Fibroblast of skin of left quadriceps (primary cell): ENCODE measurements at places on chromosomes 1 and 21.
A peak's percentile ranks its signal among the peaks of the same experiment; 100 is the strongest.

DNA sequence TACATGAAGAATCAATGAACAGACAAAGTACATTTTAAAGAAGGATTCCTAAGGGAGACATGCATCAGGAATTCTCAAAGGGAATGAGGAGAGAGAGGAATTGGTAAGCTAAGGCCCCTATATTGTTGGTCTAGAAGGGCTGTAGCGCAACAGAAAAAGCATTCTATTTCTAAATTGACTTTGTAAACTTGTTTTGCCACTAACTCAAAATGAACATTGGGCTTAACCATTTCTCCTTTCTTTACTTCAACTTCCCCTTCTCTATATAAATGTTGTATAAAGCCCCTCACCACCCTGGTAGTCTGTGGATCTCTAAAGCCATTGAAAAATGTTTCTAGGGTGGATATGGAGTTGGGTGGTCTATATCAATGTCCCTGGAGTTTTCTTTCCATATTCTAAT is 20.4 kb upstream of the OR6N2 start:
- DNase-seq = no peak

DNA sequence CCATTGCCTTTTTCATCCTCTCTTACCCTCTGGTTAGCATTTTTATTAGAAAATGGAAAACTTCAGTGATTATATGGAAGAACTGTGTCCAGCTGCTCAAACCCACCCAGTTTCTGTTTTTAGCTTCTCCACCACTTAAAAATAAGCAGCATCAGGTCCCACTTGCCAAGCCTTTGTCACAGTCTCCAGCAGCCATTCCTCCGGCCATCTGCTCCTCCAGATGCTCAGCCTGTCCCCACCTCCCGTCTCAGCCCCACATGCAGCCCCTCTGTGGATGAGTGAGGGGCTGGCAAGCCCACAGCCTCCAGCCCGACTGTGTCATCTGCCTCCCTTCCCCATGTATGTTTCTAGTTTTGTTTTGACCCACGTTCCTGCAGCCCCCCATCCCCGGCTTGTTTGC is 289.7 kb downstream of the HHAT start:
- DNase-seq = no peak

DNA sequence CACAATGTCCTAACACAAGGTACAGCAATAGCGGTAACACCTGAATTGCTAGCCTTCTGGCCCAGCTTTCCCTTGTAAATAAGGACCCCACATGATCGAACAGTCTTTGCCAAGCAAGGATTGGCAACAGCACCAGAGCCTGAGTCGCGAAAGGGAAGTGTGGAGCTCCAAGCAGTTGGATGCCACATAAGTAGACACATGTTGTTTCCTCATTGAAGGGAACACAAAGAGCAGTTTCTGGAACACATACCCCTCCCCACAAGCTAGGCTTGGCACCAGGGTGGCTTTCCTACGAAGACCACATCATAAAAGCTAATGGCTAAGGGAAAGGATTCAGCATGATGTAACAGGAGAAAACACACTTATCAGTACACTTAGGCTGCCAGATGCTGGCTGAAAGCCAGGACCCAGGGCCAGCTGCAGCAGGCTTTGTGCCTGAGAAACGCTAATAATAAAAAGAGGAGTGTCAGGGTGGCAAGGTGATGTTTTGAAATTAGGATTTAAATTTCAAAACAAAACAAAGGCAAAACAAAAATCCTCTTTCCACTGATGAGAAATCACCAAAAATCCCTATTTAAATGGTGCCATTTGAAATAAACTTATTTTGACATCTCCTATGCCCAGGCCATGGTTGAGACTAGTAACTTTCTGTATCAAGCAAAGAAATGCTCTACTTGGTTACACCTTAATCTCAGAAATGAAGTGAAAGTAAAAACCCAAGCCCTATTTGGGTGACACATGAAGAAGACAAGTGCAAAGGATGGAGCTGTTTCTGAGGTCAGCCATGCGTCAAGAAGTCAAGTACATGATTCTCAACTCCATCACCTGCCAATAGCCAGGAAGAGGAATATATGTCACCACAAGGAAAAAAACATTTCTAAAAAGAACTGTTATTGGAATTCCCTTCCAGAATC is 11.9 kb upstream of the CPLANE2 start:
- DNase-seq = peak; percentile 67

GRCh38 chr1:53446051-53446450 is 13.1 kb upstream of the DMRTB1 start:
- DNase-seq = no peak

- DNase-seq = no peak
Observed at GRCh38 chr1:213852107-213852506, 135.7 kb upstream of the PROX1 start.

DNA sequence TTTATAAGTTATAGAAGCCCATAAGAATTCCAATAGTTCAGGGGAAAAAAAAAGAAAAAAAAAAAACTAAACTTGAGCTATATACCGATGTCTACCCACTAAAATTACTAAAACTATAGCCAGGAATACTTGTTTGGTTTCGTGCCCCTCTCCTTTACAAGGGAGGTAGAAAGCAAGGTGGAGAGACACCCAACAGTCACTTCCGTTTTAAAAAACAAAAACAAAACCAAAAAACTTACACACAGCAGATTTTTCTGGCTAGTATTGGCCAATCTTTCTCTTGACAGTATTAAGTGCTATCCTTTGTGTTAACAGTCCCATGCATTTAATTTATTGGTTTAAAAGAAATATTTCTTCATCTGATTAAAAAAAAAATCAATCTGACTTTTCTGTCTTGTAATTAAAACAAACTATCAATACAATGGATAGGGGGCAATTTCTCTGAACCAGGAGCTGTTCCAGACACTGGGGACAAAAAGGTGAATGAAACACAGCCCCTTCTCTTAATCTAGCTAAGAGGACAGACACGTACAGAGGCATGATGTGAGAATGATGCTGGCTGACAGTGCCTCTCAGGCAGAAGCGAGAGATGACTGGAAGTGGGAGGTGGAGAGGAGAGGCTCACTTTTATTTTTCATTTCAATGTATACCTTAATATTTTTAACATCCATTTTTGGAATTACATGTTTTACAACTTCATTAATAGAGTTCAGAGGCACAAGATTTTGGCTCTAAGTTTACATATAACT is 214.8 kb downstream of the RERE start:
- DNase-seq = no peak

DNA sequence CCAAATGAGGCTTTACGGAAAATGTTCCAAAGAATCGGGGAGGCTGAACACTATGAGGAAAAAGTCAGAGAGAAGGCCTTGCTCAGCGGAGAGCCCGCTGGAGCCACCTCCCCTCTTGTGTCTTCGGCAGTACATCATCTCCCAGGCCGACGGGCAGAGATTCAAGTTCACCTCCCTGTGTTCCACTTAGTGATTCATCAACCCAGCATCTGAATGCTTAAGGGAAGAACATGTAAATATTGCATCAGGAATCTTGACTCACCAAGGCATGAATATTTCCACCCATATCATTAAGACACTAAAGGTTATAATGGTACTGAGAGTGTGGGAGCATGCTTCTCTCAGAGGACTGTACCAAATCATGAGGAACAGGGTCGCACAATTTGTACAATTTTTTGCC is 172.5 kb downstream of the ST6GALNAC5 start:
- peak; percentile 95 for DNase-seq

DNA sequence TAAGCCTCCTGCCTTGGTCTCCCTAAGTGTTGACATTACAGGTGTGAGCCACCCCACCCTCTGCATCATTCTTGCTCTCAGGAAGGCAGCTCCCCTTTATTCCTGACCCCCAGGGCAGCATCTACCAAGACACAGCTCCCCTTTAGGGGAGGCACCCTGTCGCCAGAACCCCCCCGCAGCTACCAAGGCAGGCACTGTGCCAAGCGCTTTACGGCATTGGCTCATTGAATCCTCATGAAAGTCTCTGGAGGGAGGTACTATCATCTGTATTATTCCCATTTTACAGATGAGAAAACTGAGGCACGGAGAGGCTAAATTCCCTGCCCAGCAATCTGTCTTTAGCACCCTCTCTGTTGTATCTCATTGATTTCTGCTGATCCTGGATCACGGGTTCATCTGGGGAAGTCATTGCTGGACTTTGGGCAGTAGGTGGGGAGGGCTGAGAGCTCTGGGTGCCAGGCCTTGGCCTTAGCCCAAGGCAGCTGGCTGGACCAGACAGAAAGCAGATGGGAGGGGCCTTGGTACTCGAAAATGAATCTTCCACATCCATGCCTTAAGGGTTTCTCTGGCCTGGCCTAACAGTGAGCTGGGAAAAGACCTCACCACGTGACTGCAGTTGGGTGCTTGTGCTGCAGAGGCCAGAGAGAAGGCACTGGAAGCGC is 5.9 kb downstream of the PLOD1 start:
- DNase-seq = no peak
